ENCODE measurements at places on chromosomes 4 and X.

GRCh38 chrX:119635799-119636198, 29.6 kb upstream of the NKRF start:
- DNase-seq: no peak

DNA sequence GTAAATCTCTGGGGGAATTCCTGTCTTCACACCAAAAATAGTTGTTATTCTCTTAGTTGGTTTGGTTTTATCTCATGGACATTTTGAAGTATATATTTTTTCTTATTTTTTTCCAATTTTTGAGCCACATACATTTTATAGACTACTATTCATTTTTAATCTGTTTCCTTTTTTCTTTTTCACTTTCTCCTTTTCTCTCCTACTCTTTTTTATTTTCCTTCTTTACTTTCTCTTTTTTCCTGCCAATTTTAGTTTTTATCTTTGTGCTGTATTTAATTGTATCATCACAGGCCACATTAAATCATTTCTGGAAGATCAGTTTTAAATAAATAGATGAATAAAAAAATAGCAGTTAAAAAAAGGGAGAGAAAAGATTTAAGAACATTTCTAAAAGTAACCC, 14.0 kb upstream of the JADE3 start:
- no peak for DNase-seq

GRCh38 chr4:64715741-64716140, 306.5 kb upstream of the TECRL start:
- DNase-seq: no peak

DNA sequence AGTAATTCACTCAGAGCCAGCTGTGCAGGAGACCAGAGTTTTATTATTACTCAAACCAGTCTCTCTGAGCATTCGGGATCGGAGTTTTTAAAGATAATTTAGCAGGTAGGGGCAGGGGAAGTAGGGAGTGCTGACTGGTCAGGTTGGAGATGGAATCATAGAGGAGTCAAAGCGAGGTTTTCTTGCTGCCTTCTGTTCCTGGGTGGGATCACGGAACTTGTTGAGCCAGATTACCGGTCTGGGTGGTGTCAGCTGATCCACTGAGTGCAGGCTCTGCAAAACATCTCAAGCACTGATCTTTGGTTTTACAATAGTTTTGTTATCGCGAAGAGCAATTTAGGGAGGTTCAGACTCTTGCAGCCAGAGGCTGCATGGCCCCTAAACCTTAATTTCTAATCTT, 63.6 kb downstream of the TRIM2 start:
- DNase-seq: no peak

DNA sequence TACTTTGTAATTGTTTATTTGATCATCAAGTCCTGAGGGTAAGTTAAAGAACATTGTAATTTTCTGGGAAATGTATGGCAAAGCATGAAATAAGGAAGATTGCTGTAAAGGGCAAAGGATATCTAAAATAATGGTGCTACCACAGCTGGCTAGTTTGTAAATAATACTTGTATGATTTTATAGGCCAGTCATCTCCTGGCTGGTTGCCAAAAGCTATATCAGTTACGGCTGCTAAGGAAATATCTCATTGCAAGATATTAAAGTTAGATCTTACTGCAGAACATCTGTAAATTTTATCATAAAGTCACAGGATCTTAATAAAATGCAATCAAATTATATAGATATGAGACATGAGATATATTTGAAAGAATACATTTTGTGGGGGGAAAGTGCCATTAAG, 150.8 kb upstream of the CXCL13 start:
- DNase-seq: no peak

GRCh38 chrX:103849558-103849957, 17.5 kb upstream of the RAB9B start:
- no peak for DNase-seq

GRCh38 chrX:150507251-150507856, 61.1 kb upstream of the MTM1 start:
- no peak for DNase-seq

DNA sequence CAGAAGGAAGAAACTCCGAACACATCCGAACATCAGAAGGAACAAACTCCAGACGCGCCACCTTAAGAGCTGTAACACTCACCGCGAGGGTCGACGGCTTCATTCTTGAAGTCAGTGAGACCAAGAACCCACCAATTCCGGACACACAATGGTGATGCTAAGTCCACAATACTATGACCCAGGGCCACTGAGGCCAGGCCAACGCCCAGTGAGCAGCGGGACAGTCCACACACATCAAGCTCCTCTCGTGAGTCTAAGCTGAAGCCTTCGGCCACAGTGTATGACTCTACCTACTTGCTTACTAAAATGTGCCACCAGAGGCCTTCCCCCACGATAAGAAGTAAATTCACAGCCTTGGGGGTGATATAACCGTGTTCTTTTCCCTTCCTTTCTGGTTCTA, 10.2 kb upstream of the CDKN2AIP start:
- no peak for DNase-seq

GRCh38 chrX:114087543-114087942, 496.3 kb upstream of the HTR2C start:
- DNase-seq: no peak

GRCh38 chr4:113159942-113160545, 110.6 kb downstream of the ANK2 start:
- no peak for DNase-seq

DNA sequence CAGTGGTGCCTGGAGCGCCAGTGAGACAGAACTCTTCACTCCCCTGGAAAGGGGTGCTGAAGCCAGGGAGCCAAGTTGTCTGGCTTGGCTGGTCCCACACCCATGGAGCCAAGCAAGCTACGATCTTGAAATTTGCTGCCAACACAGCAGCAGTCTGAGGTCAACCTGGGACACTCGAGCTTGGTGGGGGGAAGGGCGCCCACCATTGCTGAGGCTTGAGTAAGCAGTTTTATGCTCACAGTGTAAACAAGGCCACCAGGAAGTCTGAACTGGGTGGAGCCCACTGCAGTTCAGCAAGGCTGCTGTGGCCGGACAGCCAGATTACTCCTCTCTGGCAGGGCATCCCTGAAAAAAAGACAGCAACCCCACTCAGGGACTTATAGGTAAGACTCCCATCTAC, 149.5 kb downstream of the EDA2R start:
- no peak for DNase-seq

DNA sequence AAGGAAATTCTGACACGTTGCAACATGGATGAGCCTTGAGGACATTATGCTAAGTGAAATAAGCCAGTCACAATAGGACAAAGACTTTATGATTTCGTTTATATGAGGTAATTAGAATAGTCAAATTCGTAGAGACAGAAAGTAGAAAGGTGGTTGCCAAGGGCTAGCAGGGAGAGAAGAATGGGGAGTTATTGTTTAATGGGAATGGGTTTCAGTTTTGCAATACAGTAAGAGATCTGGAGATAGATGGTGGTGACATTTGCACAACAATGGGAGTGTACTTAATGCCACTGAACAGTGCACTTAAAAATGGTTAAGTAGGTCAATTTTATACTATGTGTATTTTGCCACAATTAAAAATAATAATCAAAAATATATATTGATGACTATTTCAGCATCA, 43.4 kb upstream of the TMEM154 start:
- no peak for DNase-seq

- DNase-seq: peak; percentile 88
These were observed 51.4 kb upstream of the RAPGEF2 start for GRCh38 chr4:159051245-159052071.

- DNase-seq: no peak
These were observed 51.2 kb downstream of the GC start for GRCh38 chr4:71732706-71733105.

DNA sequence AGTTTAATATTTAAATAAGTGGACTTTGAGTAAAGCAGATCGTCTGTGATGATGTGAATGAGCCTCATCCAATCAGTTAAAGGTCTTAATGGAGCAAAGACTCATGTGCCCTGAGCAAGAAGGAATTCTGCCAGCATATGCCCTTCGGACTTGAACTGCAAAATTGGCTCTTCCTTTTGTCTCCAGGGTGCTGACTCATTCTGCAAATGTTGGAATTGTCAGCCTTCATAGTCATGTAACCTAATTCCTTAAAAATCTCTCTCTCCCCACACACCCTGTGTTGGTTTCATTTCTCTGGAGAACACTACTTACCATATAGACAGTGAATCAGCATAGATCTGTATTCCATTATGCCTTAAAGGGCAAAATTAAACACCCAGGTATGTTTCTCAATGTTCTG, 609.8 kb upstream of the GALNTL6 start:
- no peak for DNase-seq

DNA sequence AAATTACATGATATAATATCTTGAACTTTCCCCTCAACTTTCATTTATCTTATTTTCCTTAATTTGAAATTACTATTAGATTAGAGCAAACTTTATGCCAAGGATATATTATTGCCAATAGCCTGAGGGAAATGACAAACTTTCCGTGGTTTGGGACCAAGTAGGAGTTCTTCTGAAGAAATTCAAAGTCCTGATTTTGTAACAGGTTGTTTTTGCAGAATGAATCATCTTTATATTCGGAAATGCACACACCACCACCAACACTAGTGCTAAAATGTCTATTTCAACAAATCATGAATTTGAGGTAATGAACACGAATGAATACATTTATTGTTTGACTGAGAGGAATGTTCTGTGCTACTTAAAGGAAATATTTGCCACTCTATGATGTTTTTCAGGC, 226.7 kb downstream of the GRIA2 start:
- DNase-seq: no peak

DNA sequence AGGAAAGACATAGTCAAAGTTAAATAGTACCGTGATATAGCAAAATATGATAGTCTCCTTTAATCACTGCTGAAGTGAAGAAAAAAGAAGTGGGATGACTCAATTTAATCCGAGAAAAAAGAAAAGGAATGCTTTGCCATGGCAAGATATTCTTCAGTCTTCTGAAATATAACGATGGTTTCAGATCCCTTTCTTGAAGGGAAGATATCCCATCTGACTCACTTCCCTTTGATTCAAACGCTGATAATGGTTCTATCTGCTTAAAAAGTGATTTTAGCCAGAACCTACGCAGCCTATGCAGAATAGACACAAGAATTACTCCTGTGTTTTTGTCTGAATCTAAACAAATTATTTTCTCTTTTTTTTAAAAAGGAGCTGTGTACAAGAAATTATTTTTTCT, 68.1 kb upstream of the FTHL17 start:
- no peak for DNase-seq

- DNase-seq: no peak
These were observed 141.9 kb upstream of the STK26 start for GRCh38 chrX:131881194-131881593.

Measured in GM12865 (cell line).